ENCODE measurements at places on chromosomes 11 and 22.

- no peak for DNase-seq
Observed at GRCh38 chr22:24587948-24588347, 4.9 kb downstream of the LRRC75B start.

DNA sequence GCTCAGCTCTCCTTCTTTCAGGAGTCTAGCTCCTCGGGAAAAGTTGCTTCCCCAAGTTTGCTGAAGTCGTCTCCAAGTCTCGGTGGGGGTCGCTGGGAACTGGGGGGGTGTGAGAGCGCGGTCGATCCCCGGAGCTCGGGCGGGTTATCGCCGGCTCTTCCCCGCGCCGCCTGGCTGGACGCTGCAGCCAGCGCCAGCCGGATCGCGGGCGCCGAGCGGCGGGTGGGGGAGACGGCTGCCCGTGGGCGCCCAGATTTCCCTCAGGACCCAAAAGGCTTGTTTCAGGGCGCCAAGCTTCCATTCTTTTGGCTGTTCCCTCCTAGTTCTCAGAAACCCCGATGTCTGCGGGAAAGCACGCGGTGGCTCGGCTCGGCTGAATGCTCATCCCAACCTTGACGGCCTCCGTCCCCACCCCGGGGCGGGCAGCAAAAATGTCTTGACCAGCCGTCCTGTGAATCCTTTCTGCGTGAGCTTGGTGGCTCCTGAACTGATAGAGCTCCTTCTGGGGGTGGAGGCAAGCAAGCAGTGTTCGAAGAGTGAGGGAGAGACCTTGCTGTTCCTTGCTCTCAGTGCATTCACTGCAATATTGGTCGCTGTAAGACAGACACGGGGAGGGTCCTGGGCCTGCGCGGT is 1.7 kb downstream of the ZBTB16 start:
- DNase-seq, result no peak

DNA sequence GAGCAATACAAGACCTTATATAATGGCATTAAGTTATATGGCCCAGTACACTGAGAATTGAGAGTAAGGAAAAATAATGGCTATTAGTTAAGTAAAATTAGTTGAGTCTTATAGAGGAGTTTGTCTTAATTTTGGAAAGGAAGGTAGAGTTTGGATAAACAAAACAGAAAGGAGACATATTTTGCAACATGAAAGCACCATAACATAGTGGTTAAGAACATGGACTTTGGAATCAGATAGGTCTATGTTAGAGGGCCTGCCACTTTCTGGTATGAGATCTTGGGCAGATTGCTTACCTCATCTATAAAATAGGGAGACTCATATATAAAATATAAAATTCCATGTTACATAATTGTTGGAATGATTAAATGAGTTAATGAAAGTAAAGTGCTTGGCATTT is 68.9 kb downstream of the CSTPP1 start:
- no peak for DNase-seq

DNA sequence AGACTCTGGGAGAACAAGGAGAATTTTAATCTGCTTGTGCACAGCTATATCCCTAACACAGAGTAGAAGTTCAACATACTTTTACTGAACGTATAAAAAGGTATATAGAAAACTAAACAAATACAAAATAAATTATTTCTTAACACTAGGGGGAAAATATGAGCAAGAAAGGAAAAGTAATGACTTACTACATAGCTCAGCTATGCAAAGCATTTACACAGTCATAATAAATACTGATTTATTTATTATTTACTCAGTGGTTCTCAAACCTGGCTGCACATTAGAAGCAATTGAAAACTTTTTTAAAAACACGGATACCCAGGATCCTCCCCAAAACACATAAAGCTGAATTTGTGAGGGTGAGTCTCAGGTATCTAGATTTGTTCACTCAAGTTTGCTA is 182.5 kb downstream of the TTC28 start:
- DNase-seq, result no peak

- DNase-seq, result no peak
Observed at GRCh38 chr11:129295746-129296145, 79.9 kb upstream of the BARX2 start.

DNA sequence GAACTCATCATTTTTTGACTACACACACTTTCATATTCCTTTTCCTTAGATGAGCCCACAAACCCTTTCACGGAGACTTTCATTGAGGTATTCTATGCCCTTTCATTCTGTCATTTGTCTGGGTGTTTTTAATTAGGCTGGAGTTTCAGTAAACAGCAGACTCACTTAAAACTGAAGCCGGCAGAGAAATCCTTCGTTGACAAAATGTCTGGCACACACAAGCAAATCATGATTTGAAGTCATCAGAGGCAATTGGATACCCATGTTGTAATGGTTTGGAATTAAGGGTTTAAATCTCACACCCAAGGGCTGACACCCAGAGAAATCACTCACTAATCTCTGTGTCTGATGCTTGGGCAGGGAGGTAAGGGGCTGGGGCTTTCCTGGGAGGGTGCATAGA is 127.1 kb downstream of the EHF start:
- no peak for DNase-seq

- DNase-seq, result no peak
Observed at GRCh38 chr11:128745311-128746136, 51.7 kb downstream of the FLI1 start.

- DNase-seq, result no peak
Observed at GRCh38 chr11:2583605-2583958, 116.2 kb downstream of the KCNQ1OT1 start.

DNA sequence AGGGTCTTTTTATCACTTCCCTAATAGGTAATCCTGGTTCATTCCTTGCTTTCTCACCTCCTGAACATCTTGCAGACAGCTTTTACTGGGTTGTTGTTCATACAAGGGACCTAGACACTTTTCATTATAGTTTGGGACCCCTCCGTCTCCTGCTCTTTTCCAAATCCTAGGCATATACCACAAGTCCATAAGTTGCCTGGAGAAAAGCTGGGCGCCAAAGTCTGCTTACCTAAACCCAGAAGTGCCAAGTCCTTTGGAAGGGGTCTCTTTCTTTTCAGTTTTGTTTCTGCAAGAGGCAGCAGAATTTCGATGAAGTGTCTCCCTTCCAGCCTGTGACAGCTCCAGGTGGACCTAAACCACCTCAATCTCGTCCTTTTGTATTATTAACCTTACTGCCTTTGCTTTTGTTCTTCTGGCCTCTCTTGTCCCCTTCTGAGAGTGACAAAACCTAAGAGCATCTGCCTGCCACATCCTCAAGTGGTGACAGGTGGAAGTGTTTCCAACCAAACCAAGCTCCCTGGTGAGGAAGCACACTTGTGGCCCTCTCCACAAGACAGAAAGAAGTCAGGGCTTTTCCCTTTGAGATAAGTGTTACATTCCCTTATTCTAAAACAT is 19.5 kb upstream of the P2RY6 start:
- DNase-seq, result no peak

- no peak for DNase-seq
Observed at GRCh38 chr11:83409476-83409875, 123.3 kb upstream of the CCDC90B start.

DNA sequence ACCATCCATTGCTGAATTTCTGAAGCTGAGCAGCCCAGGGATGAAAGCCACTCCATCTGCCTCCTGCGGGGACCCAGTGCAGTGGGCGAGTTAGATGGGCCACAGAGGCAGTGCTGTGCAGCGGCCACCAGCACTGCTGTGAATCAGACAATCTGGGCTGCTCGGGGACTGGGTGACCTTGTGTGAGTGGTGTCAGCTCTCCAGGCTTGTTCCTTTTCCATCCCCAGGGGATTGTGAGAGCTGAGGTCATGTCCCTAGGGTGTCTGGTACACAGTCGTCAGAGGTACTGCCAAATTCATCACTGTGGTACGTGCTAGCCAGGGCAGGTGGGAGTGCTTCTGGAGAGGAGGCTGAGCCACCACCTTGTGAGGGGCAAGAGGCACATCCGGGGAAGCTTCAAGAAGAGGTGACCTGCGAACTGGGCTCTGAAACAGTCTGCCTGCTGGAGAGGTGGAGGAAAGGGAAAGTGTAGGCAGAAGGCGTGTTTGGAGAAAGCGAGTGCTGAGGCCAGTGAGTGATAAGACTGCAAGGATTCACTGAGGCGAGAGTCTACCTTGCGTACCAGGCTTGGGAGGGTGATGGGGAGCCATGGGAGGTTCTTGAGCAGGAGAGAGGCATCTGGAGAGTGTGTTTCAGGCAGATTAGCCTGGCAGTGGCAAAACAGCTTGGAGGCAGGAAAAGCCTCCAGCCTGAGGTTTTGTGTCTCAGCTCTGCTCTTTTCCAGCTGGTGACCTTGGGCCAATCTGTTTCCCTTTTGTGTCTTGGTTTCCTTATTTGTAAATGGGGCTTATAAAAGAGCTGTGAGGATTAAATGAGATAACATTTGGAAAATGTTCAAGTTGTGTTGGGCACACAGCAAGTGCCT is 22.7 kb downstream of the CACNA1I start:
- DNase-seq, result no peak

DNA sequence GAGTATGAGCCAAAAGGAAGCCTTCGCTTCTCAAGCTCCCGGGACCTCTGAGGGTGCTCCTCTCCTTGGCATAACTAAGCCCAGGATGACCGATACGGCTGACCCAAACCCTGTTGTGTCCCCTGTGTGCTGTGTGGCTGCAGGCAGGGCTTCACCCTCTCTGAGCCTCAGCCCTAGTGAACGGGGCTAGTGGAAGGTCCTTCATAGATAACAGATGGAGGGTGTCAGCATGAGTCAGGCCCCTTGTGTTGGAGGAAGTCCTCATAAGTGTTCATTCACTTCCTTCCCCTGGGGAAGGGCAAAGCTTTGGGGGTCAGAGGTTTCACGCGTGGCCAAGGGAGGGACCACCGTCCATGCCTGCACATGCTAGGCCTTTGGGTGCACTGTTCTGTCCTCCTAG is 21.5 kb downstream of the SHISAL1 start:
- DNase-seq, result no peak

DNA sequence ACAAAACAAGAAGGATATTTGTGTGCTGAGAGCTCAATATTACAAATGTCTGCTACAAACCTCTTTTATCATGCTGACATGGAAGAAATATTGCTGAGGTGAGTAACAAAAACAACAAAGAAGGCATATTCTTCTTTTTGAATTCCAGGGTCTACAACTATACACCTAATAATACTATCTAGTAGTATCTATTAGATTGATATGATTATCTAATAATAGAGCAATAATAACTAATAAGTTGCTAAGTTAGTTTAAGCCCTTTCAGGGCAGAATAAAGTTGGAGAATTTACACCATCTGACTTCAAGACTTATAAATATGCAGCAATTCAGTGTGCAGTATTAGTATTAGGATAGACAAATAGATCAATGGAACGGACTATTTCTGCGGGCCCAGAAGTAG is 11.4 kb upstream of the PGM2L1 start:
- no peak for DNase-seq

DNA sequence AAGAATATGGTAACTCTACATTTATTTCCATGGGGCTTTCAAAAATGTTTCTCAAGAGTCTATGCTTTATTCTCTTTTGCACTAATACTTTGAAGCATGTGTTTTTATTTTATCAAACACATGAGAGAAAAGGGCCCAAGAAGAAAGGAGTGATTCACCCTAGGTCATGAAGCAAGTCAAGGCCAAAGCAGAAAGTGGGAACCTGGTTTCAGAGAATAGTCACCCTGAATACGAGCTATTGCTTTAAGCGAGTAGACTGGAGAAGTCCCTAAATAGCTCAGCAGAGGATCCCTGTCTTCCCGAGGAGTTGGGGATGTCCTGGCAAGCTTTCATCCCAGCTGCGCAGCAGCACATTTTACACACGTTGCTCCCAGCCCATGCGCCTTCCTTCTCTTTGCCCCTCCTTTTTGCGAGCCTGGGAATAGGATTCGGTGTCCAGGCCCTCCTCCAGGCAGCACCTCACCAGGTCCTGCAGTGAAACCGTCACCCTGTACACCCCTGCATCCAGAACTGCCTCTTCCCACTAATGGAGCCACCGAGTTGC is 19.1 kb downstream of the MPEG1 start:
- no peak for DNase-seq

DNA sequence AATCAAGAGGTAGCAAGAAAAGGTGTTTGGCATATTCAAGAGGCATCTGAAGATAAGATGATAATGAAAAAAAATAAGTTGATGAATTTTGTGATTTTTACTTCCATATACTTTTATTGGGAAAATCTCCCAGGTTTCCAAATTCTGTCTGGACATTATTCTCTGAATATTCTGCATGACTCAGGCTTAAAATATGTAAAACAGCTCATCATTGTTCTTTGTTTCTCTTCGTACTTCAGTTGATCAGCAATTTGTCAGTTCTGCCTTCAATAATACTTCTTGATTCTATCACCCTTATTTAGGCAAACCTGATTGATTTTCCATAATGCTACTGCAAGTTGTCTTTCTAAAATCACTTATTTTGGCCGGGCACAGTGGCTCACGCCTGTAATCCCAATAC is 30.2 kb downstream of the GTF2H1 start:
- DNase-seq, result no peak

- no peak for DNase-seq
Observed at GRCh38 chr22:18091478-18091877, 13.7 kb downstream of the PEX26 start.

DNA sequence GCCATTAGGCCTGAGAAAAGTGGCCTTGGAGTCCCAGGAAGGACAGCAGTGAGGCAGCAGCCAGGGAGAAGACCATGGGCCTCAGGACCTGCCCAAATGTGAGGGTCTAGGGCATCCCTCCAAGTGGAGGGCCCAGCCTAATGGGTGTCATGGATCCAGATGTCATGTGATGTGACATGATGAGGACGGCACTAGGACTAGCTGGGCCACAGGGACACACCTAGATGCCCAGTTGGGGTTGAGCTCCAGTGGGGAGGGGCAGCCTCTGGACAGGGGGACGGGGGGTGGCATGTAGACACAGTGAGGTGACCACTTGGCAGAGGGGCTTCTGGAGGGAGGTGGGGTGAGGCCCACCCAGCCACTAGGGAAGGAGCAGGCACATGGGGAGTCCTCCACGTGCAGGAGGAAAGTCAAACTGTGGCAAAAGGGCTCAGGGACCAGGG is 5.4 kb downstream of the SCARF2 start:
- no peak for DNase-seq

DNA sequence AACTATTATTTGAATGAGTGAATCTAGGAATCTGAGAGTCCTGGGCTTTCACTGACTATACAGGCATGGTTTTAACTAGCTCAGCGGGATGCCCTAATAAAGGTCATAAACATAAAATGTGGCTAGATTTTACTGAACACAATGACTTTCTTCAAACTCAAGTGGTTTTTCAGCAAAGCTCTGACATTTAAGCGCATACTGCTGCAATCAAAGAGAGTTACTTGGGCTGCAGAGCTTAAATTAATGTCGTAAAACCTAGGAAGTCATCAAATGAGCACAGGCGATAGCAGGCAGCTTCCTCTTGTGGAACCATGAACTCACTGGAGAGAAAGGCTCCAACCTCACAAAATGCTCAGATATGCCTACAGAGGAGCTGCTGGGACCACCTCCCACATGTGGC is 6.7 kb downstream of the CSNK2A3 start:
- DNase-seq, result no peak

- DNase-seq, result no peak
Observed at GRCh38 chr11:36048496-36049247, 104.8 kb downstream of the LDLRAD3 start.

- no peak for DNase-seq
Observed at GRCh38 chr11:117052196-117053149, 45.8 kb downstream of the SIK3 start.

GRCh38 chr22:38730411-38730871 is 24.7 kb downstream of the GTPBP1 start:
- no peak for DNase-seq

Measured in left renal pelvis (tissue), 4 donors.